ENCODE measurements at places on chromosomes 7 and 10.

- DNase-seq, result no peak
Observed at GRCh38 chr7:42522227-42522991, 285.4 kb upstream of the GLI3 start.

DNA sequence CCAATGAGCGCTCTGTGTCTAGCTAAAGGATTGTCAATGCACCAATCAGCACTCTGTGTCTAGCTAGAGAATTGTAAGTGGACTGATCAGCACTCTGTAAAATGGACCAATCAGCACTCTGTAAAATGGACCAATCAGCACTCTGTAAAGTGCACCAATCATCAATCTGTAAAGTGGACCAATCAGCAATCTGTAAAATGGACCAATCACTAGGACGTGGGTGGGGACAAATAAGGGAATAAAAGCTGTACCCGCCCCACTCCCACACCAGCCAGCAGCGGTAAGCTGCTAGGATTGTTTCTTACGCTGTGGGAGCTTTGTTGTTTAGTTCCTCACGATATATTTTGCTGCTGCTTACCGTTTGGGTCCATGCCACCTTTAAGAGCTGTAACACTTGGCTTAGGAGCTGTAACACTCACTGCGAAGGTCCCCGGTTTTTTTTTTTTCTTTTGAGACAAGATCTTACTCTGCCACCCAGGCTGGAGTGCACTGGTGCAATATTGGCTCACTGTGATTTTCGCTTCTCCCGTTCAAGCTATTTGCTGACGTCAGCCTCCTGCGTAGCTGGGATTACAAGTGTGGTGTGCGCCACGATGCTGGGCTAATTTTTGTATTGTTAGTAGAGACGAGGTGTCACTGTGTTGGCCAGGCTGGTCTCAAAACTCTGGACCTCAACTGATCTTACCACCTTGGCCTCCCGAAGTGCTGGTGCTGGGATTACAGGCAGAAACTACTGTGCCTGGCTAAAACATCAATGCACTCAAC lies 184.8 kb downstream of the PTPN20 start:
- no peak for DNase-seq

- DNase-seq, result no peak
Observed at GRCh38 chr10:3529691-3530090, 255.3 kb downstream of the KLF6 start.

DNA sequence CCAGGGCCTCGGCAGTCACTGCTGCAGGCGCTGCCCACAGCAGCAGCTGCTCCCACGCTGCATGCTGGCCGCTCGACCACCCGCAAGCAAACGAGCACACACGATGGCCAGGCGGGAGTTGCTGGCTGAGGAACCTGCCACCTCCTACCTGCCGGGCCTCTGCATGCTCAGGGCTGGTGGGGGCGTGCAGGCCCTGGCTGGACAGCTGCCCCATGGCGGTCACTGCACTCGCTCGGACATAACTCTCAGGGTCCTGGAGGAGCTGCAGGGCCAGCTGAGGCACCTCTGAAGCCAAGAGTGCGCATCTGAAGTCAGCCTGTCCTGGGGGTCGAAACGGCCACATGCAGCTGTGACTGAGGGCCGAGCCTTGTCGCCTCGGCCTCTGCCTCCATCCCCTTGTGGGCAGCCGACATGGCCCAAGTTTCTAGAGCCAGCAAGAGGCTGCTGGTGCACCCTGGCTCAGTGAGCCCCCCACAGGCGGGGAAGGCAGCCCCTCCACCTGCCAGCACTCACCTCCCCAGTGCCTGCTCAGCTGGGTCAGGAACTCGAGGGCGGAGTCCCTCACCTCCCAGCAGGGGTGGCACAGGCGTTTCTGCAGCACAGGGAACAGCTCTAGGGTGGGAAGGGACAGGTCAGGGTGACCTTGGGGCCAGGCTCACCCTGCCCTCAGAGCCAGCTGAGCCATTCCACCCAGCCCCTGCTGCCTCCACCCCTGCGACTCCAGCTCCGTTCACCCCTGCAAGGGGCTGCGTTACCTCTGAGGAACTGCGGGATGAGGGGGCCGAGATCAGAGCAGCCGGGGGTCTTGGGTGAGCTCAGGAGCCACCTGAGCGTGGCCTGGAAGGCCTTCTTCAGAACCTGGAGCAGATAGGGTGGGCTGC lies 16.1 kb downstream of the BRAT1 start:
- no peak for DNase-seq

GRCh38 chr7:29090836-29091601 lies 55.3 kb downstream of the CPVL start:
- DNase-seq, result no peak

- DNase-seq, result no peak
Observed at GRCh38 chr10:110711382-110711781, 67.2 kb downstream of the RBM20 start.

GRCh38 chr10:80202934-80203834 lies 2.2 kb downstream of the ANXA11 start:
- DNase-seq, result peak; percentile 45

DNA sequence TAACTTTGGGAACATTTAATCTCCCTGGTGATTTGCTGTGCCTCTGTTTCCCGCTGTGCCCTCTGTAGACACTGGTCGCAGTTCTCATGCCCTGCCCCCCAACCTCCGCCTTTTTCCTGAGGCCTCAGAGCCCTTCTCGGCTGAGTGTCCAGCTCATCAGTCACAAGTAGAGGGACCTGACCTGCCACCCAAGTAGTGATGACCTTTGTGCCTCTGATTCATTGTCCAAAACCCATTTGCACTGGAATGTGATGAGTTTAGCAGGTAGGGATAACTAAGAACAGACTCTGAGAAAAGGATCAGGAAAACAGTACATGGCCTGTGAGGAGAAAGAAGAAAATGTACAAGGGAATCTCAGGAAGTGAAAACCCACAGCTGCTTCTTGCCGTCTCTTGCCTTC lies 58.8 kb downstream of the LANCL2 start:
- DNase-seq, result no peak

- DNase-seq, result no peak
Observed at GRCh38 chr10:13660551-13660920, 73.8 kb downstream of the PRPF18 start.

GRCh38 chr10:87843714-87844113 lies 19.6 kb downstream of the KLLN start:
- DNase-seq, result no peak

DNA sequence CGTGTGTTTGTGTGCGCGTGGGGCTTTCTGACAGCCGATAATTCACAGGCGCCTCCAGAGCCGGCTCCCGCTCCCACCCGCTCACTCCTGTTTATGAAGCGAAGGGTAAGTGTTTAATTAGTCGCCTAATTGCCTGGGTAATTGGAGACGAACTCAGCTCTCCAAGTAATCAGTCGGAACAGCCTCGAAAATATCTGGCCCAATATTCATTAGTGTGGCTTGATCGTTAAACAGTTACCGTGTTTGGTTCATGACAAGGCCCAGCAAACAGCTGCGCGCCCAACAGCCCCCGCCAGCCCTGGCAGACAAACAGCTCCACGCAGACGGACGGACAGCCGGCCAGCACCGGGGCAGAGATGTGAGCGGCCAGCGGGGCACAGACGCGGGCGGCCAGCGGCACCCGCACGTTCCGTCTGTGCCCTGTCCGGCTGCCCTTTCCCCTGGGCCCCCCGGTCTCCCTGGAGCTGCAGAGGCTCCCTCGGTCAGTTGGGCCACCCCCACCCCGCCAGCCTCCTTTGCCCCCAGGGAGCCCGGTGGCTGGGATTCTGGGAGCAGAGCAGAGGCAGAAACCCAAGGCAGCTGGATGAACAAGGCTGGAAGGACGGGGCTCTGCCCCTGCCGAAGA lies 98.2 kb downstream of the UNCX start:
- DNase-seq, result no peak

DNA sequence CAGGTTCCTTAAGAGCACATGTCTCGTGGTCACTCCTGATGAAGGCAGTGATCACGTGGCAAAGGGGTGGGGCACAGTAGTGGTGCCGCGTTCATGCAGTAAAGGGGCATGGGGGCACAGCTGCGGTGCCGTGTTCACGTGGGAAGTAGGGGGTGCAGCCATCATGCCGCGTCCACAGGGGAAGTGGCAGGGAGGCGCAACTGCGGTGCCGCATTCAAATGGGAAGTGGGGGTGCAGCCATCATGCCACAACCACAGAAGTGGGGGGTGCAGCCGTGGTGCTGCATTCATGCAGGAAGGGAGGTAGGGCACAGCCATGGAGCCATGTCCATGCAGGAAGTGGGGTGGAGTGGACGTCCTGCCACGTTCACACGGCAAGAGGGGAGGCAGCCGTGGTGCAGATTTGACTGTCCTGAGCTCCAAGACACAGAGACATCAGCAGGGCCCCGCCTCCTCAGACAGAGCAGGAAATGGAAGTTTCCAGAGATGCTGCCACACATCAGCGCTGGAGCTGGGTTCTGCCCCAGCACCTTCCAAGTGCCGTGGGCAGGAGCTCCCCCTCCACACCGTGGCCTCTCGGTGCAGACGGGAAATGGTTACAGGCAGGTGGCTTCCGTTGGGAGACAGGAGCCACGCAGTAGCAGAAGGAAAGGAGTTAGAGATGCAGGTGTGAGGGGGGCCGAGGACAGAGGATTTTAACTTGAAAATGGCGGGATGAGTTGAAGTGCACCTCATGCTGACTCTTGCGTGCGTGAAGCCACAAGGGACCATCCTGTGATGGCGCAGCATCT lies 95.0 kb upstream of the DDC start:
- peak; percentile 20 for DNase-seq

GRCh38 chr7:158431941-158432347 lies 155.7 kb downstream of the PTPRN2 start:
- no peak for DNase-seq

DNA sequence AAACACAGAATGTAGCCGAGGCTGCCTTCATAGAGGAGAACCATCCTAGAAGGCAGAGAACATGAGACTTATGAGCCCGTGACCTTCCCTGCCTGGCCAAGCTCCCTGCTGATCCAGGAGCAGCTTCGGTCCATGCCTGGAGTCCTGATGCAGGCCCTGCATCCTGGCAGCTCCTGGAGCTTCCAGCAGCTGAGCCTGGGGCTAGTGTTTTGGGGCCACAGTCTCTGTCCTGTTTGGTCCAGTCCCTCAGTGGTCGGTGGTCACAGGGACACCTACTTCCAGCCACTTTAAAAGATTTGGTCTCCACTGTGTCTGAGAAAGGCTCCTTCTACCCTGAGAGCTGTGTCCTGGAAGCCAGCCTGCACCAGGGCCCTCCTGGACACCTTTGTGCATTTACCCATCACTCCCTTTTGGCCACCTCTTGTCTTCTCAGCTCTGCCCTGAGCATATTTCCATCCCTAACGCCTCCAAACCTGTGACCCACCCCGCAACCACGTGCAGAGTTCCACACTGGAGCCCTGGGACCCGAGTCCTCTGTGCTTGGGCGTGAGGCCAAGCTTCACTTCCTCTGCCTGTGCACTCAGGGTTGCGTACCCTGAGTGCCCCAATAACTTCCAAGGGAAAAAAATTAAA lies 315.2 kb upstream of the ZNF32 start:
- no peak for DNase-seq

DNA sequence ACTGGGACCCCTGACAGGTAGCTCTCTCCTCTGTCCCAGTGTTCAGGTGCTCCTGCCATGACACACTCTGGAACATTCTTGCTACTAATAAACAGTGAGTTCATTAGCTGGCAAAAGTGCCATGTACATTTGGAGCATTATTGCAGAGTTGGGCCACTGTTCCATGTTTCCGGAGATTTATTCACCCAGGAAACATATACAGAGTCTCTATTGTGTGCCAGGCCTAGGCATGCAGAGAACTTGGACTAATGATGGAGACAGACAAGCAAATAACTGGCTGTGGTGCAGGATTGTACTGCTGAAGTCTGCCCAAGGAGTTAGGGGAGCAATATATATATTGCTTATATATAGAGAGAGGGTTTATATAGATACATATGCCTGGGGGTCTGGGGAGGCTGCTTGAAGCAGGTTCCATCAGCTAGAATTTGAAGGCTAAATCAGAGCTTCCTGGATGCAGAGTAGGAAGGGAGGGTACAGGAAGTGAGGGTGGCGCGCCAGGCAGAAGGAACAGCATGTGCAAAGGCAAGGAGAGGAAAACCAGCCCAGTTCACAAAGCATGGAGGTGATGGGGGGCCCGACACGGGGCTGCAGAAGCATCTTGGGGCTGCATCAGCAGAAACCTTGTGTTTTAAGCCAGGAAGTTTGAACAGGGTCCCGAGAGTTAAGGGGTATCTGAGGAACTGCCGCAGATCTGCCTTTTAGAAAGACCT lies 22.7 kb upstream of the EEPD1 start:
- DNase-seq, result no peak

DNA sequence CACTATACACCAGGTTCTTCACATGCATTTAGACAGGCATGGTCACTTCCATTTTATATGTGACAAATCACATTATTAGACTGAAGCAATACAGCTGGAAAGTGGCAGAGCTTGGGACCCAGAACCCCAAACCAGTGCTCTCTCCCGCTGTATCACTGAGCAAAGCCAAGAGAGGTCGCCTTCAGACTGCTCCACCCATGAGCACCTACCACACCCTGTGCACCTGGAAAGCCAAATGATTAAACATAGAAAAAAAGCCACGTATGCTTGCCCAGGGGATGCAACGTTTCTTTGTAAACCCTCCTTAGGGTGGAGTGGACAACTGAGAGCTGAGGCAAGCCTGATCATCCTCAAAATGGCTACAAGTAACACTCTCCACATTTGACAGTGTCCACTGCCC lies 72.5 kb downstream of the CCDC6 start:
- DNase-seq, result no peak

GRCh38 chr10:24207781-24208611 lies 942 bp upstream of the KIAA1217 start:
- DNase-seq, result no peak

DNA sequence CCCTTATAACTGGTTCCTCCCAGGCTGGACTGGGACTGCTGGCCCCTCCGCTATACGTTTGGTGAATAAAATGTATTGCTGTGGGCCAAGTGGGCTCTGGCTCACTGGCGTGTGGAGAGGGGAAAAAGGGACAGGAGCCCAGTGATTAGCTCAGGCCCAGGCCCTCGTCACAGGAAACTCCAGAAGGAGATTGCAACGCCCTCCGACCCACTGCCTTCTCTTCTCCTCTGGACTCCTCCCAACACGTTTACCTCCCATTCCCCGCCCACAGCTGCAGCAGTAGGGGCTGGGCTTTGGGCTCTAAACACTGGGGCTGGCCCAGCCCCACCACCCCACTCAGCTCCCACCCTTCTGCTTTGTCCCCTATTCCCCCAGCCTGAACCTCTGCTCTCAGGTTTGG lies 173.9 kb downstream of the NEURL1 start:
- DNase-seq, result no peak

GRCh38 chr10:71349406-71349805 lies 30.3 kb downstream of the SLC29A3 start:
- DNase-seq, result no peak

GRCh38 chr10:60353519-60354258 lies 36.0 kb downstream of the ANK3 start:
- DNase-seq, result no peak

- peak; percentile 42 for DNase-seq
Observed at GRCh38 chr10:47340608-47341170, 7.5 kb upstream of the RBP3 start.

DNA sequence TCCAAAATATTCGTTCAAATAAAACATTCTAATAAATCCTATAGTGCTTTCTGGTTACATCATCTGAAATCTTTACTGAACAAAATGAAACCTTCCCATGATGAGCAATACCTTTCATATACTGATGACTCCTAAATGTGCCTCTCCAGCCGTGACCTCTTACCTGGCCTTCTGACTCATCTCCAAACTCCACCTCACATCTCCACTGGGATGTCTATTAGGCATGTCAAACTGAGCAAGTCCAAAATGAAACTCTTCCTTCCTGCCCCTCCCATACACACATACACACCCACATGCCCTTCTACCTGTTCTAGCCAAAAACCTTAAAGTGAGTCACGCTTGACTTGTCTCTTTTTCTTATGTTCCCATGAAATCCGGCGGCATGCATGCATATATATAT lies 22.9 kb downstream of the GSAP start:
- DNase-seq, result no peak

- DNase-seq, result no peak
Observed at GRCh38 chr10:125788156-125789034, 12.8 kb upstream of the MMP21 start.
